ENCODE measurements at places on chromosomes 5 and 9.

DNA sequence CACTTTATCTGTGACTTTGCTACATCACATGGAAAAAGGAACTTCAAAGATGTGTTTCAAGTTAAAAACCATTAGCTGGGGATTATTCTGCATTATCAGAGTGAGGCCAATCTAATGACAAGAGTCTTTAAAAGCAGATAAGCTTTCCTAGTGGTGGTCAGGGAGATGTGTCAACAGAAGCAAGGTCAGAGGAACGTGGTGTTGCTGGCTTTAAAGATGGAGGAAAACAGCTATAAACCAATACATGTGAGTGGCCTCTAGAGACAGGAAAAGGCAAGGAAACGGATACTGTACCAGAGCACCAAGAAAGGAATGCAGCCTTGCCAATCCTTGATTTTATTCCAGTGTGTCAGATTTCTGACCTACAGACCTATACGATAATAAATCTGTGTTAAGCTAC is 204.2 kb downstream of the TAF11L14 start:
- DNase-seq, result no peak

DNA sequence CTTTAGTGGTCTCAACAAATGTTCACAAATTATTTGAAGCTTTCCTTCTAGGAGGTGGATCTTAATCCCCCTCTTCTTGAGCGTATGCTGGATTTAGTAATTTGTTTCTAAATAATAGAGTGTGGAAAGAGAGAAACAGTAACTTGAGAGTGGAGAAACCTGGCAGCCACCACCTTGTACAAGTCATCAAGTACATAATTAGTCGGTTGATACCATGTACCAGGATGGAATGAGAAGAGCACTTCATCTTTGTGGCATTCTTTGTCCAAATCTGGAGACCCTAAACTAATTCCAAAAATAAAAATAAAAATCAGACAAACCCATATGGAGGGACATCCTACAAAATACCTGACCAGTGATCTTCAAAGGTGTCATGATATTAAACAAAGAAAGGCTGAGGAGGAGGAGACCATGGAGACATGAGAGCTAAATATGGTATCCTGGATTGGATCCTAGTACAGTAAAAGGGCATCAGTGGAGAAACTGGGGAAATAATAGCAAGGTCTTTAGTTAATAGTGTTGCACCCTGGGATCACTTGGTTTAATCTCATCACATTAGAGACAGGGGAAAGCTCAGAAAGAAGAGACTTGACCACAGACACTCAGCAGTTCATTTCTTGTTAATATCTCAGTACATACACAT is 147.9 kb downstream of the ASTN2 start:
- no peak for DNase-seq

GRCh38 chr5:115170134-115170928 is 623 bp upstream of the TRIM36 start:
- DNase-seq, result peak; percentile 5

GRCh38 chr5:39447059-39447458 is 22.3 kb upstream of the DAB2 start:
- no peak for DNase-seq

GRCh38 chr9:2615497-2615896 is 6.1 kb upstream of the VLDLR start:
- DNase-seq, result no peak

DNA sequence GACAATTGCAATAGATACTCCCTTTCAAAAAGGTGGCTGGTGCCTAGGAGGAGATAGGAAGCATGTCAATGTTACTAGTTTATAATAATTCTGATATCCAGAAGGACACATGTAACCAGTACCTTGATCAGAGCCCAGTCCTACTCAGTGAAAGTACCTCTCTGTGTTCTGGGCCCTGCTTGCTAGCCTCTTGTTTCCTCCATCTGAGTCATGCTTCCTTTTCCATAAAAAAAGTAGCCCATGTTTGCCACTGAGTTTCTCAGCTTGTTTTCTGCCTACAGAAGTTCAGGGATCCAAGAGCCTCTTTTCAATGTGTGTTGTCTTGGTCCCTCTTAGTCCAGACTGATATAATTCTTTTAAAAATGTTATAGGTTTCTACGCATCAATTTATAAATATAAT is 149.0 kb downstream of the SSBP2 start:
- peak; percentile 4 for DNase-seq

- peak; percentile 14 for DNase-seq
Observed at GRCh38 chr5:160271396-160271795, 41.0 kb downstream of the CCNJL start.

DNA sequence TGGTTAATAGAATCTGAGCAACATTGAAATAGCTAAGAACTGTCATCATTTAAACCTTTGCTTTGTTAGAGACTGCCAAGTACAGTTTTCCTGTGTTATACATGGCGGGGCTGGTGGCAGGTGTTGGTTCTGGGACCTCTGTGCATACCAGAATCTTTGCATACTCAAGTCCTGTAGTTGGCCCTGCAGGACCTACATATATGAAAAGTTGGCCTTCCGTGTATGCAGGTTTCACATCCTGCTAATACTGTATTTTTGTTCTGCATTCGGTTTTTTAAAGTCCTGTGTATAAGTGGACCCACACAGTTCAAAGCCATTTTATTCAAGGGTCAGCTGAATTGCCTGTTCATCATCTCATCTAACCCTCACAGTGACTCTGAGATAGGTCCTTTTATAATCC is 36.4 kb downstream of the LARP1 start:
- DNase-seq, result no peak

- no peak for DNase-seq
Observed at GRCh38 chr5:178227138-178227659, 5.4 kb downstream of the PHYKPL start.

DNA sequence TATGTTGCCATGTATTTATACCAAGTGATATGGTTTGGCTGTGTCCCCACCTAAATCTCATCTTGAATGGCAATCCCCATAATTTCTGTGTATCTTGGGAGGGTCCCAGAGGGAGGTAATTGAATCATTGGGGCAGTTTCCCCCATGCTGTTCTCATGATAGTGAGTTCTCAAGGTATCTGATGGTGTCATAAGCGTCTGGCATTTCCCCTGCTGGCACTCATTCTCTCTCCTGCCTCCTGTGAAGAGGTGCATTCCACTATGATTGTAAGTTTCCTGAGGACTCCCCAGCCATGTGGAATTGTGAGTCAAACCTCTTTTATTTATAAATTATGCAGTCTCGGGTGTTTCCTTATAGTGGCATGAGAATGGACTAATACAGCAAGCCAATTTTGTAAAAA is 140.8 kb upstream of the ADAMTSL1 start:
- DNase-seq, result peak; percentile 53

Data from fibroblast of skin of right quadriceps (primary cell).